Stimulated activated CD8-positive, alpha-beta memory T cell treated with anti-CD3 and anti-CD28 coated beads, Interleukin-2, amount 100 ng/mL, for 1 hour (primary cell): ENCODE measurements at places on chromosomes 2 and 18.

DNA sequence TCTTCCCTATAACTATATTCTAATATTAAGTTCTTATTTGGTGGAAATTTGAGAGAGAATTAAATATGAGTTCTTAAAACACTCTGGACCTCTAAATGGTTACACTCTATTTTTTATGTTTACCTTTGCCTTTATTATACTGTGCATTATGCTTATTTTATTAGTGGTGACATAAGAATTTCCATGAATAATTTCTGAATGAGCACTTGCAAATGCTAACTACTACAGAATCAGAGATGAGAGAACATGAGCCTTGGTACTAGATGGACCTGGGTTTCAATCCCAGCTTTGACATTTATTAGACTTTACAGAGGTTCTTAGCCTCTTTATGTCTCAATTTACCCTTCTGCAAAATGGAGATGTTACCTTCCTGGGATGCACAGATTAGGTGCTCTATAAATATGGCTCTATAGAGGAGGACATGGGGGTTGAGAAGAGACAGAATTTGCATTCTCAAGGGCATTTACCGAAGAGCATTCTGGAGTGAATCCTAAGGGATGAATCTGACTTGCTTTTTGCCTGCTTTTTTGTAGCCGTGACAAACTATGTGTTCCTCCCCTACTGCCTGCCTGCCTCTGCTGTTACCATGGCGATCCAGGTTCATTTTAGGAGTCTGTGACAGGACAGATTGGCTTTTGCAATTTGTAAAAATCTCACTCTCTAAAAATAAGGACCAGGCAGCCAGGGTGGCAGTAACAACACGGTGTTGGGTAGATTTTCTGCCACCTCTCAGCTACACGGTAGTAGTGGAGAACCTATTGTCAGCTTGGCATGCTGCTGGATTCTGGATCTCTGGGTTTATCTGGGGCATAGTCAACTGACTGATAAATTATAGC, 20.7 kb upstream of the CNRIP1 start:
- DNase-seq = no peak

GRCh38 chr2:2502201-2502549, 171.1 kb upstream of the MYT1L start:
- no peak for DNase-seq

GRCh38 chr2:43405829-43406228, 179.4 kb upstream of the ZFP36L2 start:
- no peak for DNase-seq

DNA sequence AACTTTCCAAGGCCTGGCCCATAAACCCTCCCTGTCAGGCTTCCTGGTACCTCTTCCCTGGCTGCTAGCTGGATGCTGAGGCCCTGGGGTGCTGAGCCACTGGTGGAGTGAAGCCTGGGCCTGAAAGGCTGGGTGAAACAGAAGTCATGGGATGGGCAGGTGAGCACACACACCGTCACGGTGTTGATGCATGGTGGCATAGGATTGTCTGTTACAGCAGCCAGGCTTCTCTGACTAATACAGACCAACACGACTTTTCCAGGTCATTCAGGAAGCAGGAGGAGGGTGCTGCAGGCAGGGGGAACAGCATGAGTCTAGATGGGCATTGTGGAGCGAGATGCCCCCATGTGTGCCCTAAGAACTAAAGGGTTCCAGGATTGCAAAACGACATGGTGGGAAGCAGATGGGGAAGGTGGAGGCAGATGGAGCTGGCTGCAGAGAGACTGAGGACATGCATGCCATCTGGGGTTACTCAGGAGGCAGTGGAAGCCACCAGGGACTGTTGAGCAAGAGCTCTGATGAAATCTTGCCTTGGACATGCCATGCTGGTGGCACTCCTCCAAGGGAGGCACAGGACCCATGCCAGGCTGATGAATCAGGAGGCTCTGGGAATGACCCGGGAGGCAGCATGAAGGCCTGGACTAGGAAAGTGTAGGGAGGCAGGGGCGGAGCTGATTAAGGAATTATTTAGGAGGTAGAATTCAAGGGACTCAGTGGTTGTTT, 480.9 kb downstream of the TSN start:
- no peak for DNase-seq

DNA sequence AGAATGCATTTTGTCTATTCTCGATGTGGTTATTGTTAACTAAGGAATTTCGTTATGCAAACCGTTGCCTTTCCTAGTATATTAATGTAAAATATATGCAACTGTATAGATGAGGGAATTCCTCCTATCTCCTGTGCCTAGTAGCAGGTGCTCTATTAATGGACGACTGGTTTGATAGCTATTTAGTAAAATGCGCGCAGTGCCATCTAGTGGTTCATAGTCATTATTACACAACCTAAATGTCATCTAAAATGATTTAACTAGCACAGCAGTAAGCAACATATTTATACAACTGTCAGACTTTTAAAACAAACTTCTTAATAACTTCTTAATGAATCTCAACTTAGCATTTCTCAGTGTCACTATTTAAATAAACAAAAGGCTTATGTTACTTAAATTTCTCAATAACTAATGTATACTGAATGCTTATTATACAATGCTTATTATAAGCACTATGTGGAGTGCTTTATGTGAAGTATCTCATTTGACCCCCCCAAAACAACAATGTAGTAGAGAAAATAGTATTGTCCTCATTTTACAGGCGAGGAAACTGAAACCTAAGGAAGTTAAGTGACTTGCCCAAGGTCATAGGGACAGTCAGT, 77.9 kb downstream of the DTNA start:
- DNase-seq = peak; percentile 7

DNA sequence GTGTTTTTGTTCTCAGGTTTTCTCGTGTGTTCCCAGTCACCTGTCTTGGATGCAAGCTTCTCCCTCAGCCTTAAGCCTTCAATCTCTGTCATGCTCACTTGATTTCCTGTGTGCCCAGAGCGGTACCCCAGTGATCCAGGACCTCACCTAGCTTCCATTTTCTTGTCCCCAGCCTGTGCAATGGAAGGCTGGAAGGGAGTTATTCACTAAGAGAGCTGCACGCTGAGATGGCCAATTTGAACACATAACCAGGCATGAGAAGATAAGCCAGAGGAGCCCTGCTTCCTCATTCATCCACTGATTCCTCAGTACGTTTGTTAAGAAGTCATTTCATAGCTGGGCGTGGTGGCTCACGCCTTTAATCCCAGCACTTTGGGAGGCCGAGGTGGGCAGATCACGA, 130.8 kb upstream of the SERPINE2 start:
- no peak for DNase-seq

- DNase-seq = no peak
Observed at GRCh38 chr2:178287652-178288344, 93.5 kb downstream of the OSBPL6 start.

GRCh38 chr2:10794876-10795275, 17.7 kb downstream of the PDIA6 start:
- DNase-seq = no peak

DNA sequence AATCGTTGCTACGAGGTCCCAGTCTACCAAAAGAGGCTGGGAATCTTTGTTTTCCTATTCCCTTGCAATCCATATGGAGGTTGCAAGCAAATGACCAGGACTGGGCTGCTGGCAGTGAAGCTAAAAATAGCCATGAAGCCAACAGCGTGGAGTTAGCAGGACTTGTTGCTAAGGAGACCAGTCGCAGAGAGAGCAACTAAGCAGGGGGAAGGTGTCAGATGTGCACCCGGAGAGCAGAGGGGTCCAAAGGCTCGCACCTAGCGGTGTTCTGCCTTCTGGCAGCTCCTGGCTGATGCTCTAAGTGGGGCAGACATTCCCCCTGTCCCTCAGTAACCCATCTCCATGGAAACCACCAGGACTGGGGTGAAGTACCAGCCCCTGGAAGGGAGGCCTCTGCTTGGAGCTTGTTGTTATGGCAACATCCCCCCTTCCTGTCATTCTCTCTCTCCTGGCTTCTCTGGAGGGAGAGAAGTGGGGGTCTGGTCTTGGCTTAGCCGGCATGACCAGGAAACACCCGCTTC, 84.6 kb downstream of the DNMT3A start:
- DNase-seq = no peak

DNA sequence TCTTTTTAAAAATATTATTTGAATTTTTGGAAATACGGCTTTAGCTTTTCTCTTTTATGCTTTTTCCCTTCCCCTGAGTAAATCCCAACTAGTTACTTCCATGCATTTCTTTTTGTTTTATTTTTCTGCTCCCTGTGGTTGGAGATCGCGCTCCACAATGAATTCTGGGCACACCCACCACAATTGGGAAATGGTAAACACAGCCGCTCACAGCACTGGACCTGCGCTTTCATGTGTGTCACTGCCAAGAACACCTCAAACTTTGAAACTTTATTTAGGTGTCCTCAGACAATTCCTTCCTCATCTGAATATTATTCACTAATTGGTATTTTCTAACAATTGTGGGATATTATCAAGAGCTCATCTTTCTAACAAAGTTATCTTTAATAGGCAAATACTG, 82.8 kb upstream of the TMEM18 start:
- DNase-seq = no peak

GRCh38 chr2:18588049-18588448, 1.3 kb downstream of the NT5C1B start:
- DNase-seq = no peak

DNA sequence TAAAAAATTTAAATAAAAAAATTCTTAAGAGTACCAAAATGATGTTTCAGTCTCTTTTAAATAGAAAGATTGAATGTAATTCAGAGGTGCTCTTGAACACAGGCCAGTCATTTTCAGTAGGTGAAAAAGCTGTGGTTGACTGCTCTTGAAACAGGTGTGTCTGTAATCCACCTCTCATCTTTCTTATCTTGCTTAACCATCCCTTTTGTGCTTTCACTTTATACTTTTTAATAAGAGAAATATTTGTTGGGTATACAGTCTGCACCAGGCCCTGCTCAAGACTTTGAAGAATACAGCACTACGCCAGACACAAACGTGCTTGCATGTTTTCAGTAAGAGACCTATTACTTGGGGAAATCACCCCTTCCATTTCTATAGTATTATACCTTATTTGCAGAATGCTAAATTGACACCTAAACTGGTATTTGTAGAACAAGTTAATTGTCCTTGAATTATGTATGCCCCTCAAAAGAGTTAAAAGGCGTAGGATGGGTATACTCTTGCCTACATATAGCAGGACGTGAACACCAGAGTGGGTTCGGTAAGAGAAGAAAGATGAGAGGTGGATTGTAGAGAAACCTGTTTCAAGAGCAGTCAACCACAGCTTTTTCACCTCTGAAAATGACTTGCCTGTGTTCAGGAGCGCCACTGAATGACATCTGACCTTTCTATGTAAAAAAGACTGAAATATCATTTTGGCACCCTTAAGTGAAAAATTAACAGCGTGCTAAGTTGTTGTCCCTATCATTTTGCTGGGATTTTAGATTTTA, 4.0 kb upstream of the RTN4 start:
- DNase-seq = no peak

DNA sequence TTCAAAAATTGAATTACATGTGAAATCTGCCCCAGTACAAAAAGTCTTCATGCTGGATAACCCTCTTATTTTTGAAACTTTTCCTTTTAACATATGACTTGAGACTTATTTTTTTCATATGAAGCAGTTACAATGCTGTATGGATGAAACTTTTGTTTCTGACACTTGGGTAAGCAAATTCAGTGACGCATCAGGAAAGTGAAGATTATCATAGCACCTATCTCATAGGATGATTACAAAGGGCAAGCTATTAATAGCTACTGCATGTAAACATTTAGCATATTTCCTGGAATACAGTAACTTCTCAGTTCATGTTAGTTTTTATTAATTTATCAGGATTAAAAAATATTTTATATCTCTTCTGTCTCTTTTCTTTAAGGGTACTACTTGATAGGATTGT, 1109.2 kb downstream of the LRP1B start:
- no peak for DNase-seq

GRCh38 chr2:24972315-24972961, 683 bp upstream of the DNAJC27 start:
- no peak for DNase-seq

- no peak for DNase-seq
Observed at GRCh38 chr2:71471276-71471675, 17.9 kb downstream of the DYSF start.

DNA sequence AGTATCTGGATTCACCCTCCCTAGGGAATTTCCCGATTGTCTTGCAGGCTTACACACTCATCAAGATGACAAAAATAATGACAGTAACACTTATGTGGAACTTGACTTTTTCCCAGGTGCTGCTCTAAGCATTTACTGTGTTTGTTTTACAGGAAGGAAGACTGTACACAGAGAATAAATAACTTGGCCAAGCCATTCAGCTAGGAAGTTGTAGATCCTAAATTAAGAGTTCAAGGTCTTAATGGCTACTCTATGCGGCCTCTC, 549 bp upstream of the DPP4 start:
- DNase-seq = no peak

GRCh38 chr18:7233134-7233810, 2.4 kb downstream of the LRRC30 start:
- no peak for DNase-seq

- no peak for DNase-seq
Observed at GRCh38 chr2:218262631-218263586, 2.1 kb downstream of the GPBAR1 start.

- no peak for DNase-seq
Observed at GRCh38 chr2:67839242-67839641, 223.6 kb downstream of the C1D start.

DNA sequence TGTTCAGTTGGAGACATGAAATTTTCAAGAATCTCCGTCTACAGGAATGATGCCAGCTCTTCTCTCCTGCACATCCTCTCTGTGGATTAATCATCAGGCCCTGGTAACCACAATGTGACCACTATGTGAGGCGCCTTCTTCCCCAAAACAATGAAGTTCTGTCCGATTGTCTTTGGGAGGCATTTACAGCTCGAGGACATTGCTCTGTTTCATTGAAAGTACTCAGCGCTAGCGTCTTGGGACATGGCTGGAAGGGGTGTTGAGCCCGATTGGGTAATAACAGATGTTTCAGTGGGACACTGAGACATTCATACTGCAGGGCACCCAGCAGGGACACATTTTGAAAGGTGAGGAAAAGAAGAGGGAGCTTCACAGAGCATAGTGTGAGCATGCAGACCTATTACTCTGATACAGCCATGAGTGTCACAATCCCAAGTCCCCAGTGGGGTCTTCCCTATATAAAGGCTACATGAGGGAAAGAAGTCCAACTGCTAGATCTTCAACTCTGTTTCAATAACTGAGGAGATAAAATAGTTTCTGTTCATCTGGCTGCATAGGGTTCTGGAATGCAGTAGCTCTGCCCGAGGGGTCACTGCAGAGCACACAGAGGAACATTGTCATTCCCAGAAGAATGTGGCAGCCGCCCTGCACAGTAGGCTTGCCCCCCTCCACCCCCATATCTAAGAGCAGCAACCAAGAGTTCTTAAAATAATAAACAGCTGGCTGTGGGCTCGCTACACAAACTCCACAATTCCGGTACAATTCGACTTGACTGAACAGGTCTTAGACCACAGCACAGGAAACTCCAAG, 237.3 kb downstream of the OSR1 start:
- DNase-seq = no peak

DNA sequence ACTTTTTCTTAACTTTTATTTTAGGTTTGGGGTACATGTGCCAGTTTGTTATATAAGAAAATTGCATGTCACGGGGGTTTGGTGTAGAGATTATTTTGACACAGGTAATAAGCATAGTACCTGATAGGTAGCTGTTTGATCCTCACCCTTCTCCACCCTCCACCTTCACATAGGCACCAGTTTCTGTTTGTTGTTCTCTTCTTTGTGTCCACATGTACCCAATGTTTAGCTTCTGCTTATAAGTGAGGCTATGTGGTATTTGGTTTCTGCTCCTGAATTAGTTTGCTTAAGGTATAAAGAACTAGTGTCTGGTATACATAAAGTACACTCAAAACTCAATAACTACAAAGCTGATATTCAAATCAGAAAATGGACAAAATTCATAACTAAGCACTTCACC, 654.6 kb upstream of the LINC00305 start:
- no peak for DNase-seq

GRCh38 chr2:210591663-210592062, 35.3 kb downstream of the CPS1 start:
- no peak for DNase-seq
